ENCODE measurements at places on chromosomes 6 and 20.

DNA sequence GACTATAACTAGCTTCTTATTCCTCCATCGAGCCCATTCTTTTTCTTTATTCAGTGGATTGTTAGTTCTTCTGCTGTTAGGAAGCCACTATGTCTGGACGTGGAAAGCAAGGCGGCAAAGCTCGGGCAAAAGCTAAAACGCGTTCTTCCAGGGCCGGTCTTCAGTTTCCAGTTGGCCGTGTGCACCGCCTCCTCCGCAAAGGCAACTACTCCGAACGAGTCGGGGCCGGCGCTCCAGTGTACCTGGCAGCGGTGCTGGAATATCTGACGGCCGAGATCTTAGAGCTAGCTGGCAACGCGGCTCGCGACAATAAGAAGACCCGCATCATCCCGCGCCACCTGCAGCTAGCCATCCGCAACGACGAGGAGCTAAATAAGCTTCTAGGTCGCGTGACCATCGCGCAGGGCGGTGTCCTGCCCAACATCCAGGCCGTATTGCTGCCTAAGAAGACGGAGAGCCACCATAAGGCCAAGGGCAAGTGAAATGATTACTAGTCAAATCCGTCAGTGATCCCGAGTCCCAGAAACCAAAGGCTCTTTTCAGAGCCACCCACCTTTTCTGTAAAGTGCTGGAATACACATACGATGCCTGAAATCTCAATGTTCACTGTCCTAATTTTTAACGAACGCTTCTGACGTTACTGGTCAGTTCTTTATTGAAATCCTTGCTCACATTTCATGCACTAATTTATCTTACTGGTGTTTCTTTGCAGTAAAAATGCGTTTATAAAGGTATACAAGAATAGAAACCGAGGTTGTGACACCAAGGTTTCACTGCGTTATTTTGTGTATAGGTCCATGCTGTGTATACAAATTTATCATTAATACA lies 129.9 kb downstream of the HFE start:
- DNase-seq = no peak

DNA sequence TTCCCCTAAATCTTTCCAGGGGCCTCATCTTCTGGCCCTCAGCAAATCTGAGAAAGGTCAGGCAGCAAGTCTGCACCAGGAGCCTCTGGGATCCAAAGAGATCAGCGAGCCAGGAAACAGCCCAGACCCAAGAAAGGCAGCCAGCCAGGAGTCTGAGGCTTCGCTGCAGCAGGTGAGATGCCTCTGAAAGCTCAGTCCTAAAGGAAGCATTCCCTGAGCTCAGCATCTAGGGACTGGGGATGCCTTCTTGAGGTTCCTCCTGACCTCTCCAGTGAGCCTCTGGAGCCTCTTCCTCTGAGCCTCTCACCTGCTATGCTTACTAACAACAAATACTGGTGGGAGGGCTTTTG lies 118.8 kb upstream of the MAFB start:
- DNase-seq = no peak

GRCh38 chr6:14102383-14102782 lies 15.2 kb upstream of the CD83 start:
- DNase-seq = no peak

DNA sequence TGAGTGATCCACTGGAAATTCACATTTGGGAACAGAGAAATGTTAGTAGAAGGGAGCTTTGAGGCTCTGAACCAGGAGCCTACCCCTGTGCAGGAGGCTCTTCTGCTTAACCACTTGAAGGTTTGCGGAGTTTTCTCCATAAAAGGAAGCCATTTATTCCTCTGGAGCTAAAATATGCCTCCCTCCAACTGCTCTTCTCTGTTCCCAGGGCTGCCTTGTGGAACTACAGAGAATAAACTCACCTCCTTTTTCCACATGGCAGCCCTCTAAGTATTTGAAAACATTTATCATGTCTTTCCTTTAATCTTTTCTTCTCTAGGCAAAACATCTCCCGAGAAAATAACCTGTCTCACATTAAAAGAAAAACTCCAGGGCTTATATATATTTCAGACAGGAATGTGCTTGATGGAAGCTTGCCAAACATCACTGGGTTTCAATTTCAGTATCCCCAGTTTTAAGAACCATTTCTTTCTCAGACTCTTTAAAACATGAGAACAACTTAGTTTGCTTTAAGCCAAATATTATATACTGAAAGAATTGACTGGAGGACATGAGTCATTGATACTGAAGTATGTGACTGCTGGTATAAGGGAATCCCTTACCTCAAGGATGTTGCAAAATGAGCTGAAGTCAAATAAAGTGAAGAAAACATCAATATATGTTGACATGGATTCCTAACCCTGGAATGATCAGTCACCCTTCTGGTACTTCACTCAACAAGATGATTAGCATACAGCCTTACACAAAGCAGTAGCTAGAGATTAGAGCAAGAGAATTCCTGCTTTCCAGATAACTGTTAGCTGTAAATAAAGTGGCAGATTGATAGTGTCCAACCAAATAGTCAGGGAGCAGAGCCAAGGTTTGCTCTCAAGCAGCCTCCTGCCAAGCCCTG lies 74.0 kb downstream of the ZBTB2 start:
- DNase-seq = no peak

GRCh38 chr6:47698342-47698787 lies at the start of gene ADGRF4:
Gene ADGRF4, plus strand, starts transcription at chr6:47698580. Its CDS starts 8,666 bp downstream, at chr6:47707246.
- DNase-seq = no peak

- no peak for DNase-seq
Measured at GRCh38 chr6:132400883-132401617, at the start of gene MOXD1. Gene MOXD1, minus strand, starts transcription at chr6:132401475. Its CDS starts 49 bp downstream, at chr6:132401426.

DNA sequence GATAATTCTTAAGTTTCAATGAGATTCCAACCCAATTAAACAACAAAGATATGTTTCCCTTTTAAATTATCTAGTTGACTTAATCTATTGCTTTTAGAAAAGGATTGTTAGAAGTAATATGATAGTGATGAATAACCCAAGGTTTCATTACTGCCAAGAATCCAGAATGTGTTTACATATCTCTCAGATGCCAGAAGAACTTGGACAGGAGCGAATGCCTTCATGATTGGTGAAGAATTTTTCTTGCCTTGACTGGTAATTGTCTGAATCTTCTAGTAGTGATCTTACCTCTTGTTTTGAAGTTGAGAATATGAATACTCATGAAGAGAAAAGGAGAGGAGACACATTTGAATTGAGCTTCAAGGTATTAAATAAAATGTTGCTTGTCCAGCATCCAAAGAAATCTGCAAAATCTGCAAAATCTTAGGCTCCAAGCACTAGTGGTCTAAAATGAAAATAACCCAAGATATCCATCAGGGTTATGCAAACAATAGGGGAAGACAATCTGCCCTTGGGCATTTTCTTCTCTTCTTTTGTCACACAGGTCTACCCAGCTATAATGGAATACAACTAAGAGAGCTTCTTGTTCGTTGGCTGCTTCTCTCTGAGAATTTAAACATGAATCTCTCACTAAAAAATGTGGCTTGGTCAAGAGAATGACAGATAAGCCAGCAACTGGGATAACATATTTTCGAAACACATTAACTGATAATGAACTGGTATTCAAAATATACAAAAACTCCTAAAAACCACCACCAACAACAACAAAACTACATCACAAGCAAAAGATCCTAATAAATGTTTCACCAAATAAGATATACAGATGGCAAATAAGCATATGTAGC lies 928.9 kb downstream of the EYS start:
- no peak for DNase-seq

GRCh38 chr20:38248133-38248532 lies 12.4 kb downstream of the KIAA1755 start:
- DNase-seq = no peak

DNA sequence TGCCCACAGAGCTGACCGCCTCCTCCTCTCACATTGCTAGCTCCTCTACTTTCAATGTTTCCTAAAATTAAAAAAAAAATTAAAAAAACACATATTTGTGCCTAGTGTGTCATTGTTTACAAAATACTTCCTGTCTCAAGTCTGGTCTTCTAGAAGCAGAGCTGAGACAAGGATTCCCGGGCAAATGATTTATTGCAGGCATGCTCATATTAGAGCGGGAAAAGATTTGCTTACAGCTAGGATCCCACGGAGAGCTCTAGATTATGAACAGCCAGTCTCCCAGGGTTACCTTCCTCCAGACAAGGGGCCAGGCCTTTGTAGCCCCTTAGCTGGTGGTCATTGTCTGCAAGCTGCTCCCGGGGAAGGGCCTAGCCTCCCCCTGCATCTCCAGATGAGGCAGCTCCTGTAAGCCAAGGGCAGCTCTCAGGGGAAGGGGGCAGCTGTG lies 9.4 kb downstream of the PACSIN1 start:
- DNase-seq = no peak
